Stimulated activated CD4-positive, alpha-beta T cell treated with anti-CD3 and anti-CD28 coated beads, Interleukin-4, amount 100 ng/mL, for 24 hours (primary cell): ENCODE measurements at places on chromosomes 16 and 17.
A peak's percentile ranks its signal among the peaks of the same experiment; 100 is the strongest.

DNA sequence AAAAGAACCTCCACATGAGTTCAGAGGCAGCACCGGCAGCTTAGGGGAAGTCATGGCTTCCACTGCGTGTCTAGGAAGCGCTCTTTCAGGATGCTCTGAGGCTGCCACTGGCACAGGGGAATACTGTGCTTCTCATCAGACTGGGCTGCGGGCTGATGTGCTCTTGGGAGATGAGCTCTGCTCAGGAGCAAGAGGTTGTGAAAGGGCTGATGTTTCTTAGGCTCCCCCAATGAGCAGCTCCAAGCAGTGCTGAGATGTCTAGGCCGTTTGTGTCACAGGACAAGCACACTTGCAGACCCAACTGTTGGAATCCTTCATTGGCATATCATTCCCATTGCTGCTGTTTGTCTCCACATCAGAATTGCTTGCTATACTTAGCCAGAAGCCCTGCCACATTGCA, 3.6 kb downstream of the SP2 start:
- no peak for DNase-seq

DNA sequence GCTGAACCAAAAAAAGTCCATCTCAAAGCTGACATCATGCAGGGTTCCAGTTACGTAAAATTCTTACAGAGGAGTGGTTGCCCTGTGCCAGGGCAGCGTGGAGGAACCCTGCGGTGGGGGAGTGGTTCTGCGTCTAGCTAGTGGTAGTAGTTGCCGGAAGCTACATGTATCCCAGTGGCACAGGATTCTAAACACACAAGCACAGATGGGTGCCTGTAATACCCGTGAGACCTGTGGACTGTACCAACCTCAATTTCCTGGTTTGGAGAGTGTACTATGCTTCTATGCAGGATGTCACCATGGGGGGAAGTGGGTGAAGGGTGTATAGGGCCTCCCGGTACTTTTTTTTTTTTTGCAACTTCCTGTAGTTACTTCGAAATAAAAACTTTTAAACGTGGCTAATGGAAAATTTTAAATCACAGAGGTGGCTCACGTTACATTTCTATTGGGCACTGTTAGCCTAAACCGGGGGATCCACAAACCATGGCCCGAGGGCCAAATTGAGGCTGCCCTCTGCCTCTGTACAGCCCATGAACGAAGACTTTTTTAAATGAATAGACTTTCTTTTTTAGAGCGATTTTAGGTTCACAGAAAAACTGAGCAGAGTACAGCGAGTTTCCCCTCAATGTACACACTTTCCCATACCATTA, 38.5 kb downstream of the TBC1D16 start:
- peak; percentile 70 for DNase-seq

- no peak for DNase-seq
These were observed 631 bp downstream of the SP6 start for GRCh38 chr17:47850373-47850691.

DNA sequence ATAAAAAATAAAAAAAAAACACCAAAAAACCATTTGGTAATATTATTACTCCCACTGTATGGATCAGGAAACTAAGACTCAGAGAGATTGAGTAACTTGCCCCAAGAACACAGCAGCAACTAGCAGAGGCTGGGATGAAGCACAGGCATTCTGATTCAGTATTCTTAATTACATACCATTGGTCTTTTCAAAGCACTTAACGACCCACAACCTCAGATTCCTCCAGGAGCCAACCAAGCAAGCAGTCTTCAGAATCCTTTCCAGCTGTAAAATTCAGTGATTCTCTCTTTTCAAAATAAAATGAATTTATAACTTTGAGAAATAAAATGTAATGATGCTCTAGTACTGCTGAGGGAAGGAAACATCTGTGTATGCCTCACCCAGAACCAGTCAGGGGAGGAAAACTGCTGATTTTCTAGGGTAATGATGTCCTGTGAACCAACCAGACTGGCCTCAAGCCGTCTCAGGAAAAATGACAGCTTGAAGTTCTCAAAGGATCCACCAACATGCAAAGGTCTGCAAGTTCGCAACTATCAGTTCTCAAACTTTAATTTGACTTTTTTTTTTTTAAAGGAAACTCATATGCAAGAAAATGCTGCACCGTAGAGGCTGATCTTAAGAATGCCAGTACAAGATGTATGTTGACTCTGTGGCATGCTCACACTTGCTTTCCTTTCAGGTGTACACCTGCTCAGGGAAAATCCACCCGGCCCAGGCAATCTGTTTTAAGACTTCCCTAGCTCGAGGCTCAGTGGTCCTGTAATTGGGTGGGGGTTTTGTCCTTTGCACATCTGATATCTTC, 9.0 kb downstream of the CUEDC1 start:
- no peak for DNase-seq

- no peak for DNase-seq
These were observed 381.1 kb downstream of the WWOX start for GRCh38 chr16:78480588-78480987.

GRCh38 chr16:57264950-57265371, 19.5 kb downstream of the PLLP start:
- no peak for DNase-seq

DNA sequence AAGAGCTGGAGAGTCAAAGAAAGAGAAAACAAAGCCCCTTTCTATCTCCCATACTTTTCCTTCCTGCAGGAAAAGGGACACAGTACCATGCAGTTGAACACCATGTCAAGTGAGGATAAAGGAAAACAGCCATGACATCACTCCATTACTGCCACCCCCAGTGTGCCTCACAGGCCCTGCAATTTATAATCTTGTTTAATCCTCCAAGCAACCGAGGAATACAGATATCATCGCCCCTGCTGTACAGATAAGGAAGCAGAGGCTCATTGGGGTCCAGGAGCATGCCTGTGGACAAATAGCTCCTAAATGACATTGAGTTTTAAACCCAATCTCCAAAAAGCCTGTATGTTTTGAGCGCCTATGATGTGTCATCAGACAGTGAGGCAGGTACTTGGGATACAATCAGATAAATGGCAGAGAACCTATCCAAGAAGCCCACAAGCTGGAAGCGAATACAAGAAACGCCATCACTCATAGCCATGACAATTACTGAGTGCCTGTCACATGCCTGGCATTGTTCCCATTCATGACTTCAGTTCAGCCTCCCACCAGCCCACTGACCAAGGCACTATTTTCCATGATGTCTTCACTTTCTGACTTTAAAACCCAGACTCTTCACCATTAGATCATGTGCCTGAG, 45.5 kb downstream of the CPPED1 start:
- no peak for DNase-seq

DNA sequence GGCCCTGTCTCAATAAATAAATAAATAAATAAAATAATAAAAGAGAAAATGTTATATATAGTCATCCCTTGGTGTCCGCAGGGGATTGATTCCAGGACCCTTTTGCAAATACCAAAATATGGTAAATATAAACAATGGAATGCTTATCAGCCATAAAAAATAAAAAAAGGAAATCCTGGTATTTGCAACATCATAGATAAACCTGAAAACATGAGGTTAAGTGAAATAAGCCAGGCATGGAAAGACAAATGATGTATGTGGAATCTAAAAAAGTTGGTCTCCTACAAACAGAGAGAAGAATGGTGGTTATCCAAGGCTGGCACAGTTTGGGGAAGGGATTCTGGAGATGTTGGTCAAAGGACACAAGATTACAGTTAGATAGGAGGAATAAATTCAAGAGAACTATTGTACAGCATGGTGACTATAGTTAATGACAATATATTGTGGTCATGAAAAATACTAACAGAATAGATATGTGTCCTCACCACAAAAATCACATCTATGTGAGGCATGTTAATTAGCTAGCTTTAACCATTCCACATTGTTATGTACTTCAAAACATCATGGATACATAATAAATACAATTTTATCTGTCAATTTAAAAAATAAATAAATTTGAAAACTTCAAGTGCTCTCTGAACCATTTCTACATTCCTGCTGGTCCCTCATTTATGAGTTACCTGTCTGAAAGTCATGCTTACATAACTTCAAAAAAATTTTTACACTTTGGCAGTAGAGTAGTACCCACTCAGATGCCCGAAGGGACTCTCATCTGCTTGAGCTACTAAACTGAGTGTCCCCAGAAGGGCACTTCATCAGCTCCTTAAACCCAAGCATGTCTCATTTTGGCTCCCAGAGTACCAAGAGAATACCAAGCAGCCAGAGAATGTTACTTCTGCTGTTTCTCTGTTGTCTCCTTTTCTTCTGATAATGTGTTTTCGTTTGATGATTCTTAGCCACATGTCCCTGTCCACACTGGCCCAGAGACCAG, 26.6 kb downstream of the N4BP1 start:
- no peak for DNase-seq

DNA sequence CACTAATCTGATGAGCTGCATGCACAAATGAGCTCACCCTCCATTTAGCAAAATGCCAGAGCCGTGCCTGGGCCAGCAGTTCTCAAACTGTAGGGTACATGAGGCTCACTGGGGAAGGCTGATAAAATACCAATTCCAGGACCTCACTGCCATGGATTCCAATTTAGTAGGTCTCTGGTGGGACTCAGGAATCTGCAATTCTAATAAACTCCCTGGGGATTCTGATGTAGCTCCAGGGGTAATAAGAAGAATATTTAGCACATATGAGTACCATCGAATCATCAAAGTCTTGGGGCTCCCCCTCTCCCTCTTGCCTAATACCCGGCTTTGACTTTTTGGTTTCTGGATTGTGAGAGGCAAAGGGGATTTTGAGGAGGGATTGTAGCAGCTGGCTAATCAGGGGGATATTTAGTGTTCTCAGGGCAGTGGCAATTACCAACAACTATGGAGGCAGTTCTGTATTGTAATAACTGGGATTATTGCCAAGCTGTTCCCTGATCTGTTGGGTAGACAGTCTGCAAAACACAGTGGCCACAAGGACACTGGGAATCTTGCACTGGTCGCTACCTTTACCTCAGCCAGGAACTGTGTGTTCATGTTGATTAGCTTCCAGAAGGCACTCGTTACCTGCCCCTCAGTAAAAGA, 140.4 kb downstream of the SHISA9 start:
- no peak for DNase-seq

GRCh38 chr16:29646947-29647346, 16.1 kb upstream of the SPN start:
- DNase-seq = no peak

GRCh38 chr16:53209429-53209828, 154.6 kb downstream of the CHD9 start:
- no peak for DNase-seq

DNA sequence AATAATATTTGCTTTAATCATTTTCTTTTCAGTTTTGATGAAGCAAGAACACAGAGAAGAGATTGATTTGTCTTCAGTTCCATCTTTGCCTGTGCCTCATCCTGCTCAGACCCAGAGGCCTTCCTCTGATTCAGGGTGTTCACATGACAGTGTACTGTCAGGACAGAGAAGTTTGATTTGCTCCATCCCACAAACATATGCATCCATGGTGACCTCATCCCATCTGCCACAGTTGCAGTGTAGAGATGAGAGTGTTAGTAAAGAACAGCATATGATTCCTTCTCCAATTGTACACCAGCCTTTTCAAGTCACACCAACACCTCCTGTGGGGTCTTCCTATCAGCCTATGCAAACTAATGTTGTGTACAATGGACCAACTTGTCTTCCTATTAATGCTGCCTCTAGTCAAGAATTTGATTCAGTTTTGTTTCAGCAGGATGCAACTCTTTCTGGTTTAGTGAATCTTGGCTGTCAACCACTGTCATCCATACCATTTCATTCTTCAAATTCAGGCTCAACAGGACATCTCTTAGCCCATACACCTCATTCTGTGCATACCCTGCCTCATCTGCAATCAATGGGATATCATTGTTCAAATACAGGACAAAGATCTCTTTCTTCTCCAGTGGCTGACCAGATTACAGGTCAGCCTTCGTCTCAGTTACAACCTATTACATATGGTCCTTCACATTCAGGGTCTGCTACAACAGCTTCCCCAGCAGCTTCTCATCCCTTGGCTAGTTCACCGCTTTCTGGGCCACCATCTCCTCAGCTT, 45.0 kb downstream of the ESRP2 start:
- no peak for DNase-seq

DNA sequence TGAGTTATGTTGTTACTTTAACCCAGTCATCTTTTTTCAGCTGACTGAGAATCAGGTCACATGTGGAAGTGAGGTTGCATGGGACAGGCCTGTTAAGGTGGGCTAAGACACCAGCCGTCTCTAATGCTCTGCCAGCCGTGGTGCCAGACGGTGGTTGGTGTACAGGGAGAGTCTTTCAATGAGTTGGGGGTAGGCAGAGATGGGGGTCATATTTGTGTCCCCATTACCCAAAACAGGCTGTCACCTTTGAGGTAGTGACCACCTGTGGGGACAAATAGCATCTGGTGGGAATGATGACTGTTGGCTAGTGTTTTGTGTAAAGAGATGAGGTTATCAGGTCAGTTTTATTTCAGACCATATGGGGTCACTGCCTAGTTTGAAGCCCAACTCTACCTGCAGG, 1.8 kb downstream of the RPL38 start:
- DNase-seq = no peak

GRCh38 chr17:67025216-67025792, 19.1 kb upstream of the CACNG1 start:
- DNase-seq = no peak

DNA sequence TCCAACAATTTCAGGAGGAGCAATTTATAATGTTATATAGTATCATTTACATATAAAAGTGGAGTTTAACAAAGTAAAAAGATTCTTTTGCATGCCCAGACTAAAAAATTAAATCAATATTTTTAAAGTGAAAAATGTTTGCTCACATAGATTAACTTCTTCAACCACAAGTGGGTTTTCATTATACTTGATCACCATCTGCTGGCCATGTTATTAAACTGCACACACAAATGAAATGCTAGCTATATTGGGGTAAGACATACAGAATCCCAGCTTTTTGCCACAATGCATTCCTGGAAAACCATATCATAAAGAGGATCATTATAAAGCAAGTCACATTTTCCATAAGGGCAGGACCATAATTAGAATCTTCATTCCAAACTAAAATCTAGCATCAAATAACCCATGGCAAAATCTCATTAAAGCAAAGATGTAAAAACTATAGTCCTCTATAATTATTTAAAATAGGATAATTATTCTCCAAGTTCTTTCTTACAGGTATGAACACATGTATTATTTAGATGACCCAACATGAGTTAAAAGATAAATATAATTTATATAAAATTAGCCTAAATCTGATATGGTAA, 26.3 kb downstream of the CEP112 start:
- peak; percentile 33 for DNase-seq
